ENCODE measurements at places on chromosomes 2 and 18. TPM values are rescaled to one million over a fixed set of nuclear protein-coding genes. Genes with fewer than 3 reads are reported as not detected.
A peak's percentile ranks its signal among the peaks of the same experiment; 100 is the strongest.

DNA sequence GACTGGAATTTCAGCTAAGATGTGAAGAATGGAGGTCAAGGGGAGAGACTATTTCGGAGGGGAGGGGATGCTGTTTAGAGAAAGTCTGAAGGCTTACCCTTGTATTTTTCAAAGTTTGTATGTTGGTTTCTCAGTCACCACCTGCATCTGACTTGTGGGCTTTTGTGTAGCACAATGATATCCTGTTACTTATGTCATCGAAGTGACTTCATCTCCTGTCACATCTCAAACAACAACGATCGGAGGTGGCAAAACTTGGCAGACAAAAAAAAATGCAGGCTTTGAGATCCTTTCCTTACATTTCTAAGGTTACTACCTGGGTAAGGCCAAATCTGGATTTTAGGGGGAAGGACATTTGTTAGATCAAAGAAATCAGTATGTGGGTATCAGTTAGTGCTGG lies 11.7 kb upstream of the CXCR4 start:
- DNase-seq = peak; percentile 37

UGT1A4 gene
- not detected for total RNA-seq

DNA sequence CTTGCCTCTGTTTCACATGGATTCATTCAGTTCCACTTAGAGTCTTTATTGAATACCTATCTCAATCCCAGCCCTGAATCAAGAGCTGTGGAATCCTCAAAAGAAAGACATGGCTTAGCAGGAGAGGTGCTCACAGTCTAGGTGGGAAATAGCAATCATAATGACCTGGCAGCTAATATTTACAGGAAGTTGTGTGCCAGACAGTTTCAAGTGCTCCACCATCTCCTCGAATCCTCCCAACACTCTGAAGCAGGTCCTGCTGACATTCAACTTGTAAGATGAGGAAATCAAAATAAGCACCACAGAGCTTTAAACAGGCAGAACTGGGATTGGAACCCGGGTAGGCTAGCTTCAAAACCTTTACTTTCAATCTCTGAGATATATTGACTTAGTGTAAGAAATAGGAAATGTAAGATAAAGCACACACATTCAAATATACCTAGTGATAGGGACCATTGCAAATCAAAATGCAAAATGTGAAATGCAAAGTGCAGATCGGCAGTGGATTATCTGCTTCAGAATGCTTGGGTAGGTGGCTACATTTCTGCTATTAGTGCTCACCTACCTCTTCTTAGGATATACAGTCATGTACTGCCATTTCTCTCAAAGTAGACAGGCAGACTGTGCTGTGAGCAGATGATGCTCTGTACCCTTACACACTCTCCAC lies 182.0 kb downstream of the PRKCE start:
- no peak for DNase-seq

- DNase-seq = no peak
Observed at GRCh38 chr2:127453392-127454171, 35.4 kb downstream of the PROC start.

DNA sequence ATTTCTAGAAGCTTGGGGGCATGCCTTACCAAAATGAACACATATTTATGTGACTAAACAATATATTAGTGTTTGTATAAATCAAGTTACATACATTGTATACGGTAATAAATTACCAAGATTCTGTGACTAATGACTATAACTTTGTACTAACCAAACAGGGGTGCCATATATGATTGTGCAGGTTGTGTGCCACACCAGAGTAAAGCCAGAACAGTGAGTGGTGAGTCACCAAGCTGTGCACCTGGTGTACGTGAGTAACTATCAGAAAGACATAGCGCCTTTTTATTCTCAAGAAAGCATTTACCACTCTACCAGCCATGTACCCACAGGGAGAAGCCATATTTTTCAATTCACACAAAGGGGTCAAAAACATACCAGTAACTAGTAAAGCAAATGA lies 453.2 kb upstream of the PIK3C3 start:
- DNase-seq = no peak

- no peak for DNase-seq
Observed at GRCh38 chr2:48474574-48475298, 55.2 kb upstream of the STON1 start.

MAP3K19 gene
- not detected for total RNA-seq

All from activated CD4-positive, alpha-beta memory T cell treated with anti-CD3 and anti-CD28 coated beads, Interleukin-2, amount 10 ng/mL, durations not matched to agents 7 days and 5 days (primary cell).